ENCODE measurements at places on chromosomes 4 and X.

DNA sequence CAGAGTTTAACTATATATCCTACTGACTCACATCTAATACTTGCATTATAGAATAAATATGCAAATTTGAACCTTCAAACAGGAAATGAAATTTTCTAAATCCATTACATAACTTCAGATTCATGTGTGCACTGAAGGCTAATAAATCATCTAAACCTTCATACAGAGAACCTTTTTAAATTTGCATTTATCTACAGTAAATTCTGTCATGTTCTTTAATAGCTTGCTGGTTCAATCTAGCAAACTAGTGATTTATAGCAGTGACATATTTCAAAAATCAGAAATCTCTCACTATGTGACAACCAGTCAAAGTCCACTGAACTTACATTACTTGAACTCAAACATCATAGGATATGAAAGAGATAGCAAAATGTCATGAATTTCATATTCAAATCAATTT is 65.1 kb downstream of the LRBA start:
- no peak for DNase-seq

DNA sequence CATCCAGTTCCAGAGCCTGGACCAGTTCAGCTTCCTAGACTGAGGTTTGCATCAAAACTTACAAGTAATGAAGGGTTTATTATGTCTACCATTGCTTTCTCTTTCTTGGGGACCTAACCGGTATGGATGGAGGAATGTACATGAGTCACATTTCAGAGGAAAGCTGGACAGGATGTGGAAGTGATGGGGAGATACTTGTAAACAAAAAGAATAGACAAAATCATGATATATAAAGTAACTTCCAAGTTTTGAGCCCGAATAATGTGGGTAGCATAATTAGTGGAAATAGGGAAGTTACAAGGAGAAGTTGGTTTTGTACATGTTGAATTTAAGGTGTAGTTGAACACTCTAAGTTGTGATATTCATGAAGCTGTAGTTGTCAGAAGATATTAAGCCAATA is 15.0 kb downstream of the FNIP2 start:
- no peak for DNase-seq

DNA sequence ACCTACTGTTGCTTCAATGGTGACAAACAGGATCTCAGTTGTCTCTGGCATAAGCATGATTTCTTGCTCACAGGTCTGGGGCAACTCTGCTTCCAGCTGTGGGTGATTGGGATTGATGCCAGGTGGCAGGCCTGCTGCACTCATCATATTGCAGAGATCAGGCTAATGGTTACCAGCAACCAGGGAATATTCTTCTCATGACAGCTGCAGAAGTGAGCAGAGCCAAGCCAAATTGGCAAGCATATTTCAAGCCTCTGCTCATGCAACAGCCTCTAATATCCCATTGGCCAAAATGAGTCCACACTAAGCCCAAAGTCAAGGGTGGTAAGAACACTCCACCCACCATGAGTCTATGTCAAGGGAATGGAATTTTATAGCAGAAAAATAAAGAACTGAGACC is 26.7 kb upstream of the TBC1D19 start:
- no peak for DNase-seq

DNA sequence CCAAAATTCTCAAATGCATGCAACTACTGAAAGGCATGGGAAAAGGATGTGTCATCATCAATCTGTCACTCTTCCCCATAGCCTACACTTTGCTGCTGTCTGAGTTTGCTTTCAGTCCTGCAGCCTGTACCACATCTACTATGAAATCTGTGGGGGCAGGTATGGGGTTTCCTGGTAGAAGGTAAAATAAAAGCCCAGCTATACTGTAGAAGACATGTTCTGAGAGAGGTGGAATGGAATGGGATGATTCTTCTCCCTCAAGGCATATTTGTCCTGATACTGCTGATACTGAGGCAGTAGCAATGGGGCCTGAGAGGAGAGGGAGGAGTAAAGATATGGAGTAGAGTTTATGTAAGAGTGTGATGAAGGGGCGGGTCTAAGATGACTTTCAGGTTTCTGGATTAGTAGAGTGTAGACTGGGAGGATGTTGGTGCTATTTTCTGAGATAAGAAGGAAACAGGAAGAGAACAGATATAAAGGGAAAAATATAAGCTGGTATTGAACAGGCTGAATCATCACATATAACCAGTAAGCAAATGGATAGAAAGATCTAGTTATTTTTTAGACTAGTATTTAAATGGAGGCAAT is 38.7 kb upstream of the GYPA start:
- DNase-seq, result no peak

DNA sequence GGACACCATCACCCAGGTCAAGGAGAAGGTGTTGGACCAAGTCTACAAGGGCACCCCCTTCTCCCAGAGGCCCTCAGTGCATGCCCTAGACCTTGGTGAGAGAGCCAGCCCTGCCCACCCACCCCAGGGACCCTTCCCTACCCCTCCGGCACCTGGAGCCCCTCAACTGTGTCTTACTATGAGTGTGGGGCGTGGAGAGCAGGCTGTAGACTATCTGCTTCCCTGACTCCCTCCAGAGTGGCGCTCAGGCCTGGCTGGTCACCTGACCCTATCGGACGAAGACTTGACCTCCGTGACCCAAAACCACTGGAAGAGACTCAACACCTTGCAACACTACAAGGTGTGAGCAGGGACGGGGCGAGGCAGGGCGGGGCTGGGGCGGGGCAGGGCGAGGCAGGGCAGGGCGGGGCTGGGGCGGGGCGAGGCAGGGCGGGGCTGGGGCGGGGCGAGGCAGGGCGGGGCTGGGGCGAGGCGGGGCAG is 4.7 kb upstream of the SRPK3 start:
- DNase-seq, result no peak

GRCh38 chrX:16826207-16826606 is 39.9 kb downstream of the TXLNG start:
- peak; percentile 45 for DNase-seq

DNA sequence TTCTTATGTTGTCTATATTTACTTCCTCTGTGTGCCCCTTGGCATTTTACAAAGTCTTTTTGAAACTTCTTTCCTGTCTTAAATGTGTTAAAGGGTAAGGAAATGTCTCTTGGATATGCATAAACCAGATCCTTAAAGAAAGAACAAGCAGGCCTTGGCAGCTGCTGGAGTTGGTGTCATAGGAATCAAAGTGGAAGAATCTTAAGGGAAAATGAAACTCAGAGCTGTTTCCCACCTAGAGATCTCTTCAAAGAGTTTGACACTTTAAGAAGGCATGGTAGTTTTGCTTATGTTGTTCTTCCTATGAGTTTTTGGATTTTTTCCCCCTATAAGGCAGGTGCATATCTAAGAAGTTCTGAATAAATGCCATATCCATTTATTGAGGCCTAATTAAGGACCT is 37.0 kb upstream of the CWH43 start:
- DNase-seq, result no peak

- DNase-seq, result no peak
These were observed 1653.5 kb upstream of the AGA start for GRCh38 chr4:179095585-179096221.

- DNase-seq, result peak; percentile 4
These were observed 24.7 kb upstream of the PBDC1 start for GRCh38 chrX:76148041-76148665.

- DNase-seq, result no peak
These were observed 249.4 kb downstream of the ADAMTS3 start for GRCh38 chr4:72319601-72320021.

DNA sequence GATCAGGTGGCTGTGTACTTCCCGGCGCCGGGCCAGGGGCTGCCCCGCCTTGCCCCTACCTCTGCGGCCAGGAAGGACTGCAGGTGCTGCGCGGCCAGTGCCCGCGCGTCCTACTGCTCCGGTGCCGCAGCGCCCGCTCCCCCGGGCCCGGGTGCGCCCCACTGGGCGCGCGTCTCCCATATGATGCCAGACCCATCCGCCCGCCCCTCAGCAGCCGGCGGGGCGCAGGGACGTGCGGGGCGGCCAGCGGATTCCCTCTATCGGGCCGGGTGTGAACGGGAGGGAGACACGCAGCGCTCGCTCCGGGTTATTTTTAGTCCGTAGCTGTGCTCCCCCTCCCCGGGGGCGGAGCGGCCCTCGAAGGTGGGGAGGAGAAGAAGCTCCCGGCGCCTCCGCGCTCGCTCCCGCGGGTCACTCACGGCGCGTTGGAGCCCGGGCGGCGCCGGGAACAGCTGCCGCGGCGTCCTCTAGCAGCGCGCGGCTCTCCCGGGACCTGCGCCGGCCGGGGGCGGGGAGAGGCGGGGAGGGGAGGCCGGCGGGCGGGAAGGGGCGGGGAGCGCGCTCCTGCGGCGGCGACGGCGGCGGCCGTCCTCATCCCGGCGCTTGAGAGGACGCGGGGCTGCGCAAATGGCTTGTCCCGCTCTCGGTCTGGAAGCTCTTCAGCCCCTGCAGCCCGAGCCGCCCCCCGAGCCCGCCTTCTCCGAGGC is 103.6 kb downstream of the UCHL1 start:
- DNase-seq, result peak; percentile 87

DNA sequence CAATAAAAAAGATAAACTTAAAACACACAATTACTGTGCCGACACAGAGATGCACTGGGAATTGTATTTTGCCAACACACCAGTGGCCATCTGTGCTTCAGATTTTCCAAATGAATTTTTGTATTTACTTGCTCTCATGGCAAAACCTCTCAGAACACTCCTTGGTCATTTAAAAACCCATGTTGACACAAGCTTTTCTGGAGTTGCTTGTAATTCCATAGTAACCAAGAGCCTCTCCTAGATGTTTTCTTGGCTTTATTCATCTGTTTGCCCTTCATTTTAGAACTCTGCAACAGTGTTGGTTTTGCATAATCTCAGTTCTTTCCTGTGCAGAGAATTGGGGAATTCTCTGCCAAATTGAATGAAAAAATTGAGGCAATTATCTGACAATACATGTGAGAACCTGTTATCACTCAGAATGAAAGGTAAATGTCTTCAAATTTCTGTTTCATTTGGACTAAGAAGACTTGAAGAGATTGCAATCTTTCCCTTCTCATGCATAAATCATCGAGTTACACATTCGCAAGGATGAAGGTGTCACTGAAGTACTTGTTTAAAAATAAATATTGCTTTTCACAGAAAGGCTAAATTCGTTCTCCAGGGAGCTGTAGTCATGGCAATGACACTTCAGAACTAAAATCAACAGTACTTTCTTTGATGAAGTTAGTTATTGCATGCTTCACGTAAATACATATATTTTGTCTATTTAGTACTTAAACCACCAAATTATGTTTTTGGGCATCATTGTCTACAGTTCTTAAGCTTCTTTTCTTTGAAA is 301.8 kb upstream of the CTSO start:
- DNase-seq, result no peak

DNA sequence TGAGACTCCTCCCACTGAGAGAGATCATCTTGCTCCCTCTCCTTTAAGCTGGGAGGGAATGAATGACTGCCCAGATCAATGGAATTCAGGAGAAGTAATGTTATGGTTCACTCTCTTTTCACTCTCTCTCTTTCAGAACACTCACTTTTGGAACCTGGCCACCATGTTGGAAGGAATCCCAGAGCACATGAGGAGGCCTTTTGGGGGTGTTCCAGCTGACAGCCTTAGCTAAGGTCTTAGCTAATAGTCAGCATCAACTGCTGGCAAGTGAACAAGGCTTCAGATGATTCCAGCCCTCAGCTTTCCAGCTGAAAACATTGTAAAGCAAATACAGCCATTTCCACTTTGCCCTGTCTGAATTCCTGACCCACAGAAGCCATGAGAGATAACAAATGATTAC is 124.0 kb upstream of the CLNK start:
- DNase-seq, result peak; percentile 82

GRCh38 chr4:139740531-139741041 is 75.0 kb downstream of the MGST2 start:
- peak; percentile 79 for DNase-seq

GRCh38 chrX:132489578-132490419 is 961 bp upstream of the MBNL3 start:
- DNase-seq, result peak; percentile 20

- DNase-seq, result no peak
These were observed 2.0 kb downstream of the SEC24B start for GRCh38 chr4:109435635-109436034.

GRCh38 chr4:140049024-140049848 is 104.7 kb downstream of the MAML3 start:
- DNase-seq, result peak; percentile 41

DNA sequence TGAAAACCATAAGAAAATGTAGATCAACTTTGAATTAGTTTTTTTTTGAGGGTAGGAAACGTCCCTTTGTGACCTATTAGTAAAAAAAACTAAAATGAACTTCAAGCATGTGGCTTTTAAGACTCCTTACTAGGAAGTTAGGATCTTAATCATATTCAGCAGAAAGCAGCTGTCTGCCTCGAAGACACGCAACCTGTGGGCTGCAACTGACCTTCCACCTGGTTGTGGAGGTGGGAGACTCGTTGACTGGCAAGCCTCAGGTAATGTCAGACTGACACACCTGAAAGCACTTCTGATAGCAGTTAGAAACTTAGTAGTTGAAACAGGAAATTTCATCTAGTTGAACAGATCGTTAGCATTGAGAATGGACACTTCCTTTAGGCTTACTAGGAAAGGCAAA is 37.4 kb downstream of the CCNG2 start:
- no peak for DNase-seq

DNA sequence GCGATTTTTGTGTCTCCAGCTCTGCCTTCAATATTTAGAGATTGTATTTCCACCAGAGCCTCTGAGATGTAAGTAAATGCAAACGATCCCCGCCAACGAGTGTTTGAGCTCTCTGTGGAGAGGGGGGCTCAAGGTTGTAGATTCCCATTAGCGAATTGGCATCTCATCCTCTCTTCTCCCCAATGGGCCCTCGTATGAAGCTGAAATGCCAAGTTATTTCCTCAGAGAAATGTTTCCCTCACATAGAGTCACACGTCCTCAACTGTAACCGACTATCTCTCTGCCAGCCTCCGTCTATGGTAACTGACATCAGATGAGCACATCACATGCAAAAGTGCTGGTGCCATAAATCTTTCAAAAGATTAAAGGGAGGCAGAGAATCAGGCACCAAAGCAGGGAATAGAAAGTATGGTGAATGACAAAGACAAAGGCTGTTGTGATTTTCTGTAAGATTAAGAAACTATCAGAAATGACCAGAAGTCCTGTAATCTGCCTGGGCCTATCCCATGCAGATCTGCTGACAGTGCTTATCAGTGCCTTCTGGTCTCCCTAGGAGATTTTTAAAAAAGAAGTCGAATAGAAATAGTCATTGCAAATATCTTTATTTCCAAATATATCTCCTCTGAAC is 157.1 kb downstream of the PDGFRA start:
- no peak for DNase-seq

Measured in midbrain (tissue), 1 donor.